ENCODE measurements at places on chromosomes 4 and X.

- no peak for DNase-seq
Observed at GRCh38 chr4:80809039-80809729, 221.3 kb upstream of the BMP3 start.

- DNase-seq: no peak
Observed at GRCh38 chrX:2774057-2774456, 22.2 kb downstream of the XG start.

DNA sequence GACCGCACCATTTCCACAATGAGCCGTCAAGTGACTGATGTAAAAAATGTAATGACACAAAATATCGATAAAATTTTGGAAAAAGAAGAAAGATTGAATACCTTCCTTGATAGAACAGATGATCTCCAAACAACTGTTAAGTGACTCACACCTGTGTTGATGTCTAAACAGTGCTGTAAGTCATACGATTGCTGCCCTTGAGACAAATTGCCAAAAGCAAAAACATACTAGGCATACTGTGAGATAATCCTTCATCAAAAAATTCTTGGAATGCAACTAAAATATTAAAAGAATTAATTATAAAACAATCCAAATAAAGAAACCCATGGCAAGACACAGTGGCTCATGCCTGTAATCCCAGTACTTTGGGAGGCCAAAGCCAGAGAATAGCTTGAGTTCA, 53.4 kb downstream of the HNRNPD start:
- no peak for DNase-seq

DNA sequence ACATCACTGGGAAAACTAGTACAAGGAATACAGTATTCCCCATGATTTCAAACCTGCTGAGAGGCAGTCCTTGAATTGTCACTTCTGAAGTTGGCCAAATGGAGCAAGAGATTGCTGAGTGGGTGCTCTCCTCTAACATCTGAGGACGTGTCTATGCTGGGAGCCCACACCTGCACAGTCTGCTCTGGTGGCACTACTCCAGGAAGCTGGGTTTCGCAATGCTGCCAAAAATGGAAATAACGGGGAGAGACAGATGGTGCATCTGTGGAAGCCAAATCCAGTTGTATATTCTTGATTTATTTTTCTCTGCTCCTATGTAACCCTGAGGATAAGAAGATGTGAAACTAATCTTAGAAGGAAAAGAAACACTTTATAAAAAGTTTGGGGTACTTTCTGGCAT, 240.1 kb upstream of the CTSO start:
- DNase-seq: no peak

DNA sequence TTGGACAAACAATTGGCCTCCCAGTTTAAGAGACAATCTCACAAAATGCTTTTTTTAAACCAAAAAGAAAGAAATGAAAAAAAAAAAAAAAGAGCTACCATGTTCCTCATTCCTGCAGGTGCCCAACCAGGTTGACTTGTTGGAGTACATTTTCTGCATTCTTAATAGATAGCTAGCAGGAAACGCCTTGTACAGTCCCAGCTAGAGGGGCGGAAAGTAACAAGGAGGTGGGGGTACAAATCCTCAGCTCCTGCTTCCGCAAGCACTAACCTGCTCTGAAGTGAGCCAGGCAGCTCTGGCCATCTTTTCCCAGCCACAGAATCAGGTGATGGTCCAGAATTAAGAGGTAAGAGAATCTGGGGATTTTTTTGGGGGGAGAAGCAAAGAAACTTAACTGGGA, at the start of gene VGLL1:
Gene VGLL1, plus strand, starts transcription at position 265 of the 400 bp plus-strand sequence. CDS start 3,806 bp downstream, outside the sequence.
- no peak for DNase-seq

GRCh38 chr4:70488748-70489147, 16.8 kb downstream of the MUC7 start:
- no peak for DNase-seq

DNA sequence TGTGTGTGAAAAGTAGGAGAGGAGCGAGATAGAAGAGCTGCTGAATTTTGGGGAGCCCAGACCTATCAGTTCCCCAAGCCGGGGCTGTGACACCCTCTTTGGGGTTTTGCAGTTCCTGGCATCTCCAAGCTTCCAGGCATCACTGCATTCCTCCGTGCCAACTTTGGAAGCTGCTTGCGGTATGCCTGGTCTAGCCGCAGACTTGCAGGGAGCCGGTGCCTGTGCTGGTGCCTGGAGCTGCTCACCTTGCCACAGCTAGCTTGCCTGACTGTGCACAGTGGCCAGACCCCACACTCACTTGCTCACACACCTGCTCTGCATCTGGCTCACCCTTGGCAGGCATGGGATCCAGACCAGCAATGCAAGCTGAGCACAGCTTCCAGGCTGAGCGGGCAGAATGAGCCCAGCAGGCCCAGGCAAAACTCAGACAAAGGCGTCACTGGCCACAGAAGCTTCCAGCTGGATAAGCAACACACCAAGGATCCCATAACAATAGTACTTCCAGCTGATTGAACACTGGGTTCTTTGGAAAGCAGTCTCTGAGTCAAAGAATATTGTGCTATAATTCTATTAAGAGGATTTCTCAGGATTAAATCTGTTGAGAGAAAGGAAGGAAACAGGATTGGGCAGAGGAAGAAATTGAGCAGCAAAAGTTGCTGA, 390.9 kb downstream of the TEX13C start:
- no peak for DNase-seq

DNA sequence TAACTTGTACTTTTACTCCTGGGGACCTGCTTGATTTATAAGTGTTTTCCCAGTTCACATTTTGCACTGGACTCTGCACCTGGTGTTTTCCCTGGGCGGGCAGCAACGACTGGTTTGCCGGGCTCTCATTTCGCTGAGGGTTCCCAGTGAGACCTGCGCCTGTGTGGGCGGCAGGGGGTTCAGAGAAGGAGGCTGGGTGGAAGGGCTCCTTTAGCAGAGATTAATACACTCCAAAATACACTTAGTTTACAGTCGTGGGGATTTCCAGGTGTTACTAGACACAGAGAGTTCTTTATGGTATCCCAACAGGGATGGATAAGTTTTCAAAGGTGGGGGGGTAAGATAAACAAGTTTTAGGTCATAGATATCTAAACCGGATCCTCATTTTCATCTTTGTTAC, 53.0 kb upstream of the SHISA3 start:
- DNase-seq: no peak

- DNase-seq: no peak
Observed at GRCh38 chr4:80420638-80421037, 85.1 kb downstream of the CFAP299 start.

GRCh38 chrX:44494357-44494756, 48.3 kb downstream of the FUNDC1 start:
- DNase-seq: no peak

- DNase-seq: no peak
Observed at GRCh38 chr4:144985014-144985413, 113.0 kb downstream of the ANAPC10 start.

DNA sequence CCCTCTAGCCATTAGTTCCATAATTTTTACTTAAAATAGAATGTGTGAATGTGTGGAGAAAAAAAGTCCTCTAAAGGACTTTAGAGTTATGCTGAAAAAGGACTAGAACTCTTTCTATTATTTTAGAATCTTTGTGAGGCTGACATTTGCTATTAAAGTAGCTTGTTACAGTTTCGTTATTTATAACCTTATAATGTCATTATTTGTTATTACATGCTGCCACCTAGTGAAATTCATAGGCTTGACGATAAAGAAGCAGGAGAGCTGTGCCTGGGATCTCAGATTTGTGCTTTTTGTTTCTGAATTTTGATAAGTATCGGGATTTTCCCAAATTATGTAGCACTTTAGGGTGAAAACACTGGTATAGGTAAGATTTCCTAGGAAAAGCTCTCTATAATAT, 38.5 kb upstream of the TAPT1 start:
- no peak for DNase-seq

- peak; percentile 58 for DNase-seq
Observed at GRCh38 chr4:10461091-10461849, 4.0 kb upstream of the ZNF518B start.

- DNase-seq: no peak
Observed at GRCh38 chr4:157057218-157057617, 18.7 kb upstream of the GLRB start.

DNA sequence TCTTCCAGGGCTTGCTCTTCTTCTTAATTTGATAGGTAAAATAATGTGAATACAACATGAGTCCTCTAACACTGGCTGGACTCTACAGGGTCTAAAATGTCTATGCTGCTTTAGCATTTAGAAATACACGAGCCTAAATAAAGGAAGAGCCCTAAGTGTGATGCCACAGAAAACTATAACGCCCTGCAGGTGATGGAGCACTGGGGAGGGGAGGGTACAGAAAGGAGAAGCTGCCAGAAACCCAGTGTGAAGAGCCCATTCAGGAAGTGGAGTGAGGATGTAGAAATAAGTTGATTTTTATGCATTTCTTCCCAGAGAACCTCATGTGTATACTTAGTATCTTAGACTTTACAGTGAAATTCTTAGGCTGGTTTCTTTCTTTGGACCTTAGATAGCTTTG, 83.4 kb downstream of the TNIP2 start:
- DNase-seq: no peak
